ENCODE measurements at places on chromosomes 6 and 20.

- DNase-seq: no peak
Measured at GRCh38 chr6:111951497-111952085, 78.3 kb upstream of the FYN start.

DNA sequence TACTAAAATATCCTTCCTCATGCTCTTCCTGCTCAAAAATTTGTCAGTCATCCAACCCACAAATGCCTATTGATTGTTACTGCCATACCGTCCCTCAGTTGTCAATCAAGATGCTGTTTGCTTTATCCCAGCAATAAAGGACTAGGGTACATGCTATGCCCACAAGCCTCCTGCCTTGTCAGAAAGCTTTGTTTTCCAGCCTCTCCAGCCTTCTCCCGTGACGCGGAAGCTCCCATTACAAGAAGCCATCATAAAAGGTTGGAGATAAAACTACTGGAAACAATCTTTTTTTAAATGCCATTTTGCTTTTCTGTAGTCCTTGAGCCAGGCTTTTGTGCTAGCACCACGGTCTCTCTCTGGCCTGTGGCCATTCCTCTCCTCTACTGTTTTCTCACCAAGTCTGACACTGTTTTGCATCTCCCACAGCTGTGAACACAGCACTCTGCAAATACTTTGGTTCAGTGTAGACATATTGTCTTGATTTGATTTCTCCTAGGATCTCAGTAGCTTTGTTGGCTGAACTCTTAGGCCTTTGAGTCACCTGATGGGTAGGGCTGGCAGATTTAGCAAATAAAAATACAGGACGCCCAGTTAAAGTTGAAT is 495.7 kb upstream of the JARID2 start:
- no peak for DNase-seq

DNA sequence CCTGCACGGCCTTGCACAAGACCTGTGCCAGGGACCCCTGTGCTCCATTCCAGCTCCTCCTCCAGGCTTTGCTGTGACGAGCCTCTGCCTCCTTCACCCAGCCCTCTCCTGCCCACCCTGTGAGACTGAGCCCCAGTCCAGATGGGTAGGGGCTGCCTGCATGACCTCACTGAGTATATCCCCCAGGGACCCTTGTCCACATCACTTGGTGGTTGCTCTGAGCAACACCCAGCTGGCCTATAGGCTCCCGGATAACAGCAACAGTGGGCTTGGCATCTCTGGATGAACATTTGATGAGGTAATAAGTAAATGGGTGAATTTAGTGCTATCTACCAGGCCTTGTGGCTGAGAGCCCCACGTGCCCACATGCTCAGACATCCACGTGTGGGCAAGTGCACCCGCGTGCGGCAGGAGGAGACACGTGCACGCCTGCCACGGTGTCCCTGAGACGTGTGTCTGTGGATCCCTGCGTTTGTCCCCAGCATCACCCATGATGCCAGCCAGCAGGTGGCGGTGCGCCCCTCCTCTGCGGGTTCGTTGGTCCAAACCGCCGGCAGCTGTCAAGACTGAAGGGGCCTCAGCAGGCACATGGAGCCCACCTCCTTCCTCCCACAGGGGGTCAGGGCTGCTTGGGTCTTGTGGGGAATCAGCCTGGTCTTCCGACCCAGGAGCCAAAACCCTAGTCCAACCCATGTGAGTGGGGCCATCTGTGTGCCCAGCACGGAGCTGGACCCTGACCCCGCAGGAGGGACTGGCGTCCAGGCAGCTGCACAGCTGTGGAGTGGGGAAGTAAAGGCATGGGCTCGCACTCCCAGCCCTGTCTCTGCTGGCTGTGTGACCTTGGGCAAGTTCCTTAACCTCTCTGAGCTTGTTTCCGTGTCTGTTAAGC is 45.9 kb downstream of the FGD2 start:
- DNase-seq: peak; percentile 64

- DNase-seq: no peak
Measured at GRCh38 chr20:20196610-20197009, 144.3 kb downstream of the CFAP61 start.

- no peak for DNase-seq
Measured at GRCh38 chr6:15549371-15549770, 113.5 kb downstream of the DTNBP1 start.

DNA sequence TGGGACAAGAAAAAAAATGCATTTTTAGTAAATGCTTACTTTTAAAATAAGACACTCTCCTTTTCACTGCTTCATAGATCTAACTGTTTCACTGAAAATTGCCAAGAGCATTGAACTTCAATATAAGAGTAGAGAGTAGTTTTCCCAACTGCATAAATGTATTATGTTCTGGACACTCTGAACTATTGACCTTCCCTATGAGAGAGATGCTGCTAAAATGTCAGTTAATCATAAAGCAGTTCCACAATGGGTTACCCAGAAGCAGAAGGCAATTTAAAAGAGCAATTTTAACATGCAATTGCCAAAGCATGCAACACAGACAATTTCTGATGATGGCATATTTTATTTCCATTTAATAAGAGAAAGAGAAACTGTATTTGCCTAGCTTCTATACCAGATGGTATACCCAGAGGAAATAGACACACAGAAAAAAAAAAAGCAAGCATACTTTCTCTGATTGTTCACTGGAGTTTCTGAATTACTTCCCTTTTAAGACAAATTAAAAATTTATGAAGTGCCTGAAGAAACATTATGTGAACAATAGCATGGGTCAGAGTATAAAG is 279.1 kb upstream of the THEMIS start:
- DNase-seq: no peak

DNA sequence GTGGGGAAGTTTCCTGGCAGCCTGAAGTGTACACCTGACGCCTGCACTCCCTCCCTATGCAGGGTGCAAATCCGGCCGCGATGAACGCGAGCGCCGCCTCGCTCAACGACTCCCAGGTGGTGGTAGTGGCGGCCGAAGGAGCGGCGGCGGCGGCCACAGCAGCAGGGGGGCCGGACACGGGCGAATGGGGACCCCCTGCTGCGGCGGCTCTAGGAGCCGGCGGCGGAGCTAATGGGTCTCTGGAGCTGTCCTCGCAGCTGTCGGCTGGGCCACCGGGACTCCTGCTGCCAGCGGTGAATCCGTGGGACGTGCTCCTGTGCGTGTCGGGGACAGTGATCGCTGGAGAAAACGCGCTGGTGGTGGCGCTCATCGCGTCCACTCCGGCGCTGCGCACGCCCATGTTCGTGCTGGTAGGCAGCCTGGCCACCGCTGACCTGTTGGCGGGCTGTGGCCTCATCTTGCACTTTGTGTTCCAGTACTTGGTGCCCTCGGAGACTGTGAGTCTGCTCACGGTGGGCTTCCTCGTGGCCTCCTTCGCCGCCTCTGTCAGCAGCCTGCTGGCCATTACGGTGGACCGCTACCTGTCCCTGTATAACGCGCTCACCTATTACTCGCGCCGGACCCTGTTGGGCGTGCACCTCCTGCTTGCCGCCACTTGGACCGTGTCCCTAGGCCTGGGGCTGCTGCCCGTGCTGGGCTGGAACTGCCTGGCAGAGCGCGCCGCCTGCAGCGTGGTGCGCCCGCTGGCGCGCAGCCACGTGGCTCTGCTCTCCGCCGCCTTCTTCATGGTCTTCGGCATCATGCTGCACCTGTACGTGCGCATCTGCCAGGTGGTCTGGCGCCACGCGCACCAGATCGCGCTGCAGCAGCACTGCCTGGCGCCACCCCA is 1.2 kb downstream of the GPR6 start:
- no peak for DNase-seq

DNA sequence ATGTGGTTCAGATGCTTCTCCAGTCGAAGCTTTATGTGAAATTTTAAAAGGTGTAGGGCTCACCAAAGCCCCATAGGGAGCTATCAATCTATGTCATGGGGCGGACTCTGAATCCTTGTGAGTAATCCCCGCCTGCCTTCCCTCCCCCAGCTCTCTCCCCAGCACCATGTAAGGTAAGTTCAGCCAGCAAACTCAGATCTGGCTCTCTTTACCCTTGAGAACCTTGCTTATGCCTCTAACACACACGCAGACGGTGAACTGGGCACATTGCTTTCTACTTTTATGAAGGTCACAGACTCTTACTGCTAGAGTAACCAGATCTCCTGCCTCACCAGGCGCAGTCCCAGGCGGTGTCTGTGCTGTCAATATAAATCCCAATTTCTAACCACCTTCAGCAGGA is 82.6 kb upstream of the CNKSR3 start:
- no peak for DNase-seq

GRCh38 chr20:52268184-52268749 is 76.7 kb upstream of the ZFP64 start:
- DNase-seq: no peak

GRCh38 chr6:123150076-123150475 is 154.0 kb downstream of the CLVS2 start:
- DNase-seq: no peak

DNA sequence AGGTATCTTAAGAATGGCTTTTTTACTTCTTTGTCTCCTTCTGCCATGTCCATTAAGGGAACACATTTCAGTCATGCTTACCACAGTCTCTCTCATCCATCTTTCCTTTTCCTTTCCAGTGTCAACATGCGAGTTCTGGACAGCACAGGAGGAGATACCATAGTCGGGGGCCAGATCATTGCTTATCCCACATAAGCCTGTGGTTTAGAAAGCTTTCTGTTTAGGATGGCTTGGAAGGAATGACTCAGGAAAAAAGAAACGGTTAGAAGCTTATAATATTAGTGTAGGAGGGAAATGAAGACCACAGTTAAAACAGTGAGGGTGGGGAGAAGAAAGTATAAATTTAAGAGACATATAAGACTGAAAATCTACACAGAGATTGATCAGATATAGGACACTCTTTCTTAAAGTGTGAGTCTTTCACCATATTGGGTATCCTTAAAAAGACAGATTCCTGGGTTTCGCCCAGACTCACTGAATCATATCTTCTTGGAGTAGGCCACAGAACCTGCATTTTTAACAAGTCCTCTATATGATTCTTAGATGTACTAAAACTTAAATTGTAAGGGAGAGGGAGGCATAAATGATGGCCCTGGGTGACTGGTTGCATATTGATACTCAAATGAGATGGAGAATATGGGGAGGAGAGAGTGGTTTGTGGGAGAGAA is 36.1 kb downstream of the DSE start:
- DNase-seq: no peak

GRCh38 chr6:49430187-49430586 is 32.9 kb downstream of the MMUT start:
- DNase-seq: no peak

DNA sequence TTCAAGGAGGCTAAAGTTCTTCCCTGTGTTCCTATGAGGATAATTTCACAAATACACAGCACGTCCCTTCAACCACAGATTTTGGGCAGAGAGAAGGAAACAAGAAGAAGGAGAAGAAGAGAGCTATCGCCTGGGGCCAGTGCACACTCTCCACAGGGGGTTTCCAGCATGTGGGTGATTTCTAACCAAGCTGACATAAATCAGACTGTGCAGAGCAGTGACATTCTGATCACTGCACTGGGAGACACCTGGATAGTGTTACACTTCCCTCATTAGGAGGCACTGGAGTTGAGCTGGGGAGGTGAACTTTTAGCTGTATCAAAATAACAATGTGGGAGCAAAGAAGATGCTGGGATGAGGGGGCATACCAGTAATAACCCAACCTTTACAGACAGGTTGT is 71.8 kb upstream of the CENPW start:
- no peak for DNase-seq

DNA sequence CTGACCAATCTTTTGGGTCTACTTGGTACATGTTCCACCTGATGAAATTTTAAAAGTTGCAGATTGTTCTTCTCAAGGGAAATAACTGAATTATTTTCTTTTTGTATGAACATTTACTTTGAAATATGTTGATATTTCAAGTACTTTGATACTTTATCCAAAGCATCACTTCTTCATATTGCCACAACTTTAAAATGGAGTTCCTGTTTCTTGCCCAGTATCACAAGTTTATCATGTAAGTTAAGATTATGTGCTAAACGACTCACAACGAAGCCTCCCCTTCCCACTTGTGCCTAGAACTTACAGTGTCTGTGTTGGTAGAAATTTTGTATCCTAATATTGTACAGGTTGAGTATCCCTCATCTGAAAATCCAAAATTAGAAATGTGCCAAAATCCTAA is 108.4 kb downstream of the ARID1B start:
- DNase-seq: no peak

GRCh38 chr6:151130329-151130728 is 109.4 kb upstream of the AKAP12 start:
- no peak for DNase-seq

GRCh38 chr20:4226330-4227084 is 211.1 kb upstream of the RNF24 start:
- no peak for DNase-seq

GRCh38 chr6:169503422-169504152 is 198.2 kb downstream of the WDR27 start:
- no peak for DNase-seq

GRCh38 chr6:43149265-43149664 is 21.8 kb upstream of the SRF start:
- no peak for DNase-seq

- no peak for DNase-seq
Measured at GRCh38 chr6:13492357-13492756, 5.0 kb upstream of the GFOD1 start.

DNA sequence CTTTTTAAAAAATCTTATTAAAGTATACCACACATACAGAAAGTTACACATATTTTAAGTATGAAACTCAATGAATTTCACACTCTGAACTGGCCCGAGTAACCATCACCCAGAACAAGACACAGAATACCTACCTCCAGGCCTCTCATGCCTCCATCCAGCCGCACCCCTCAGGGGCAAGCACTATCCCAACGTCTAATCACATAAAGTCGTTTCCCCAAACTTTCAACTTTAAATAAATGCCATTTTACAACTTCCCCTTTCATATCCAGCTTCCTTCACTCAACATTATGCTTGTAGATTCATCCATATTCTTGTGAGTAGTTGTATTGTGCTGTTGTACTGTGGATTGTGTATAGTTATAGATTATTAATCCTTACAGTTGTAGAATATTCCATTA is 539.1 kb downstream of the CD83 start:
- DNase-seq: no peak

DNA sequence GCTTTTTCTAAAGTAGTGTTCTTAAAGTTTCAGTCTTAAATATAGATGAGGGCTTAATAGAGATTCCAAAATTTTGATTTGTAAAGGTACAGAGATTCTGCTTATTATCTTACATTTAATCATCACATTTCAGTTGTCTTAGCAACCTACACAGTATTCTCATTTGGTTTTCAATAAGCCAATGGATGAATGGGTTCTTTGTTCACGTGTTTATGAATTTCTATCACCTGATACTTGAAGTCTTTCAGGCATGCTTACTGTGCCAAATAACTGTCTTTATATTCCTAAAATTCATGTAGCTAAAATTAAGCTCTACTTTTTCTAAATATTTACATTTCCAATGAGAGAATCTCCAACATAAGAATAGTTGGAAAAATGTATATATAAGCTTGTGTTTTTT is 152.7 kb downstream of the EYA4 start:
- no peak for DNase-seq

GRCh38 chr20:920311-920710 is 4.2 kb upstream of the ANGPT4 start:
- DNase-seq: no peak

- no peak for DNase-seq
Measured at GRCh38 chr6:5078121-5078669, 6.9 kb upstream of the PPP1R3G start.

GRCh38 chr6:14930366-14930989 is 315.4 kb upstream of the JARID2 start:
- no peak for DNase-seq
